ENCODE measurements at places on chromosomes 13 and 19.
A peak's percentile ranks its signal among the peaks of the same experiment; 100 is the strongest.

DNA sequence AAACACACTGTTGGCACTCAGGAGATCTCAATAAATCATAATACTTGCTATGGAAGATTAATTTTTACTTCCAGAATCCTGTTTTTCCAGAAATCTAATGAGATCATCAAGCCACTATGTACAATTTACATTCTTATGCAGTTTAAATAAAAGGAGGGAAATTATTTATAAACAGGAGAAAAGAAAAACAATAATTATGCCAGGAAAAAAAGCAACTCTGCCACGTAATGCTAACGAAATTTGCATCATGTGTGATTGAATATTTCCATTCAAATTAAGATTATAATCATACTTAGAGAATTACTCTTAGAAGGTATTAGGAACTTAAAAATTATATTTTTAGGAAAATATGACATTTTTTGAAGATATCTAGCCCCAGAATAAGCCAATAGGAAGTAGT, 13.0 kb downstream of the FAM124A start:
- no peak for DNase-seq

- DNase-seq = no peak
These were observed 73.0 kb downstream of the ZNF100 start for GRCh38 chr19:21694171-21694906.

- DNase-seq = no peak
These were observed 13.5 kb upstream of the PTOV1 start for GRCh38 chr19:49837425-49837824.

DNA sequence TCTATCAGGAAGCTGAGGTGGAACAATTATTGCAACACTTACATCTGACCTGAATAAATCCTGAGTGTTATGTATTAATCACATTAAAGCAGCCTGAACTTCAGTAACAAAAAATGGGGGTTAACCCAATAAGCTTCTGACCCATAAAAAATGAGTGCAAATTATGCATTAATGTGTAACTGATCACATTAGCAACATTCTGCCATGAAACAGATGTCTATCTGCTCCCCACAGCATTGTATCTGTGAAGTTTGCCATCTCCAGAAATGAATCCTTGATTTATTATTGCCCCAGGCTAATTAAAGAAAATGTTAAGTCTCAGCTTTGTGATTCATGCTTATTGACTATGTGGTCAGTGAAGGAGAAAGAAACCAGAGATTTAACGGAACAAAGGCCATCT, 304.9 kb downstream of the PCDH20 start:
- DNase-seq = no peak

DNA sequence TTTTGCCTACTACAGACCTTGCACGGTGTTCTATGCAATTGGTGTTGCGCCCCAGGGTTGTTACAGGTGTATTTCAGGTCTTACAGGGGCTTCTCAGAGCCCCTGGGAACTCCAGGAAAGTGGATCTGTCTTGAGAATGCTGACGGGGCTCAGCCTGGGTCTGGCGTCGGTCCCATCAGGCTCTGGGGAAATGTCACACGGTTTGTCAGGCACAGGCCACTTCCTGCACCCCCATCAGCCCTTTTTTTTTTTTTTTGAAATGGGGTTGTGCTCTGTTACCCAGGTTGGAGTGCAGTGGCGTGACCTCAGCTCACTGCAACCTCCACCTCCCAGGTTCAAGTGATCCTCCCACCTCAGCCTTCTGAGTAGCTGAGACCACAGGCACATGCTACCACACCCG, 13.2 kb downstream of the CLEC4G start:
- no peak for DNase-seq

DNA sequence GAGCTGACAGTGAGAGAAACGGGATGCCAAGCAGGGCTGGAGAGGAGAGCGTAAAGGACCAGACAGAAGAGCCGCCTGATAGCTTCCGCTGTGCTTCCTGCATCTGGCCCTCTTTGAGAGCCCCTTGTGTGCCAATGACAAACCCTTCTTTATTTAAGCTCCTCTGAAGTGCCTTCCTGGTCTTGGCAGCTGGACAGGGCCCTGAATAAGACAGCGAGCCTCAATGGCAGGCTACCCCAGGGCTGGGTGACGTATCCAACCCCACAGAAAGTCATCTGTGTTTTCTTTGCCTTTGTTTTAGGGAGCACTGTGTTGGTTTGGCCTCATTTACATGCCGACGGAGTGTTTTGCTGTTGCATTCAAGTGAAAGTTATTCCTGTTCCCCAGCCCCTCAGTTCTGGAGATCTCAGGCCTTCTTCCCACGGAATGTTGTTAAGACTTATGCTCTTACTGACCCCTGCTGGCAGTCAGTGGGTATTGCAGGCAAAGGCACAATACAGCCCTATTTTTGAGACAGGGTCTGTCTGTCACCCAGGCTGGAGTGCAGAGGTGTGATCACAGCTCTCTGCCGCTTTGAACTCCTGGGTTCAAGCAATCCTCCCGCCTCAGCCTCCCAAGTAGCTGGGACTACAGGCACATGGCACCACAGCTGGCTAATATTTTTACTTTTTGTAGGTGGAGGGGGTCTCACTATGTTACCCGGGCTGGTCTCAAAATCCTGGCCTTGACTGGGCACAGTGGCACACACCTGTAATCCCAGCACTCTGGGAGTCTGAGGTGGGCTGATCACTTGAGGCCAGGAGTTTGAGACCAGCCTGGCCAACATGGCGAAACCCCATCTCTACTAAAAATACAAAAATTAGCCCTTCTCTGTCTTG, 16.8 kb downstream of the CCL25 start:
- peak; percentile 97 for DNase-seq

- no peak for DNase-seq
These were observed 1579.8 kb downstream of the PCDH9 start for GRCh38 chr13:65650321-65650720.

- DNase-seq = no peak
These were observed 85.1 kb upstream of the UFM1 start for GRCh38 chr13:38264363-38265131.

DNA sequence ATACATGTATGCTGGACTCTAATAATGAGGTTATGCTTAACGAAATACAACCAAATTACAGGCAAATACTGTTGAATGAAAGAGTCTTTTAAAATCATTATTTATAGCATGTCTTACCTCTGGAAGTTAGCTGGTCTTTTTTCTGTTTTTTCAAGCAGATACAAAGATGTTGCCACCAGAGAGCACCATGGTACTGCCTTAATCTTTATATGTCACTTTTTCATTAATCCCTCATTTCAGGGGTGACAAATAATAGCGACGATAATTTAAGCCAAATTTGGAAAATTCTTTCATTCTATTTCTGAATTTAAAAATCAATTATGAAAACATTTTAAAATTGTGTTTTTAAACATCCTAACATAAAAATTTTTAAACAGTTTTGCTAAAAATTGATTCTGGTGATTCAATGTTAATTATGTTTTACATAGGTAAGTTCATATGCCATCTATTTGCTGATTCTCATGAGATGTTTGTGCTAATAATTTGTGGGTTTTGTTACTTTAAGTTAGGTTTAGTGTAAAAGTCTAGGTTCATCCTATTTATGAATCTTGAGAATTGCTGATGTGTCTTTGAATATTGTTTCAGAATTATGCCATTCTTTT, 379.3 kb upstream of the SGCG start:
- DNase-seq = no peak

- DNase-seq = peak; percentile 28
These were observed 1.4 kb downstream of the FZR1 start for GRCh38 chr19:3507371-3508120.

DNA sequence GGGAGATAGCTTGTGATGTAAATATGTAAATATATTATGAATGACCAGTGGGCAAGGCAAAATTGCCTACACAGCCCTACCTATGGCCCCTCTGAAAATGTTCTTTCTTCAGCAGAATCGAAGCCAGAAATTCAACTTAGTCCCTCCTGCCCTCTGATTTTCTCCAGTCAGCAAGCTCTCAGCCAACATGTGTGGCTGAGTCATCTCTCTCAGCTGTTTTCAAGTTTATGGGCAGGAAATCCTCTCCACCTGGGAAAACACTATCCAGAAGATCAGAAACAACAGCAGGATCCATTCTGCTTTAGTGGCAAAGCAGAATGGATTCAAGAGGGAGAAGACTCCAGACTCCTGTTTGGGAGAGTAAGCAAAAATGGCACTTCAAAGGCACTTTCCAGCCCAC, 8.9 kb upstream of the ZNF527 start:
- no peak for DNase-seq

- DNase-seq = no peak
These were observed 1.1 kb downstream of the SLC8A2 start for GRCh38 chr19:47470447-47471195.

- DNase-seq = no peak
These were observed 83.4 kb downstream of the UBL3 start for GRCh38 chr13:29767006-29767405.

DNA sequence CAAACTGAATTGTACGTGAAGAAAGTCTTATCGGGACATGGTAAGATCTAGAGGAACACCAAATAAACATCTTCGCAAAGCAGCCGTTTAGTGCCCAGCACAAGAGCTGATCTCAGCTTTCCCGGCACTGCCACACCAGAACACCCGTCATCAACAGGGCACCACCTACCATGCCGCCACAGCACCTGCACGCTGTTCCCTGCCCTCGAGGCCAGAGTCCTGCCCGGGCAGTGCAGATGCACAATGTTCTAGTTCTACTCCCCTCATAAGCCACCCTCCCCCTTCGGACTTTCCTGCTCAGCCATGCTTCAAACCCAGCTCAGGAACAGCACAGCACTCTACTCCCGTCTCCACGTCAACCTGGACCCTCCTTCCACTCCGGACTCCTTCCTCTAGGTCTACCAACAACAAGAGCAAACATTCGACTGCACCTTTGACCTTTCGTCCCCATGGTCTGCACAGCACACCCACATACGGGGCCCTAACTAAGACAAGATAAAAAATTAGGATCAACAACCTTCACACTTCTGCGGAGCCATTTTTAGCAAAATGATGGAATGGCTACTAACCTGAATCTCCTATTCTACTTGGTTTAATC, 25.1 kb downstream of the TUBGCP3 start:
- no peak for DNase-seq

- DNase-seq = no peak
These were observed 290.9 kb upstream of the MAB21L1 start for GRCh38 chr13:35767256-35767976.

- no peak for DNase-seq
These were observed 46.4 kb downstream of the AP1M1 start for GRCh38 chr19:16244091-16244490.

GRCh38 chr13:74986609-74987008, 495.4 kb downstream of the TBC1D4 start:
- no peak for DNase-seq

- DNase-seq = no peak
These were observed 152.8 kb upstream of the IRS2 start for GRCh38 chr13:109939180-109939579.

GRCh38 chr19:32309711-32310390, 35.6 kb upstream of the ZNF507 start:
- no peak for DNase-seq

DNA sequence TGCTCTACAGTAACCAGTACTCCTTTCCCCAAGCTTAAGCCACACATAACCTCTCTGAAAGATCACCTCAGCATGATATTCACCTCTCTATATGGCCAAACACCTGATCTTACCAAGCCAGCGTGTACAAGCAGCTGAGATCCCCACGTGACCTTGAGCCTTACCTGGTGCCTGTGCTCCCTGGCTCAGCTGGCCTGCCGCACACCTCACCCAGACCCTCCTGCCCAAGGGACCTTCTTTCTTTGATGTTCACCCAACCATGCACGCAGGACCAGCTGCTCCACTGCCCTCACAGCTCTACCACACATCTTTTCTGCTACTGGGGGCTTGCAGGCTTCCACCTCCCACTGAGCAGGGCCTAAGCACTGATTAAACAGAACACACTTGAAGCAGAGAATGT, 9.0 kb downstream of the DHRS12 start:
- DNase-seq = no peak

GRCh38 chr19:19866611-19867248, 1.0 kb downstream of the ZNF253 start:
- DNase-seq = no peak

GRCh38 chr19:19113040-19113626, 25.1 kb downstream of the TMEM161A start:
- no peak for DNase-seq

DNA sequence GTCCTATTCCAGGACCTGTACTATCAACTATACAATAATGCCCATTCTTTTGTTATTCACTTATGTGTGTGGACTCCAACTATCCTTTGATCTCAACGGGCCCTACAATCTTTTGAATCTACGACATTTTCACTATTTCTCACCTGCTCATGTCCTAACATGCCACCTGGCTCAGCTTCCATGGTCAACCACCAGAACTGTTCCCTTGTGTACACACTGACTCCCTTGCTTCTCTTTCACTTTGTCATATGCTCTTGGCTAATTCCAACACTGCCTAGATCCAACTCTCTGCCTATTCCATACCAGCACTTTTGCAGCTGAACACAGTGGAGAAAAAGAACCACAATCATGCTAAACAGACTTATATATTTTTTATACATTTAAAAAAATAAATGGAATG, 53.1 kb downstream of the MICU2 start:
- no peak for DNase-seq

GRCh38 chr19:48631225-48631624, 6.0 kb downstream of the DBP start:
- no peak for DNase-seq

- no peak for DNase-seq
These were observed 3.3 kb downstream of the MBD3L1 start for GRCh38 chr19:8835446-8835845.

GRCh38 chr13:79853251-79853650, 372.3 kb downstream of the NDFIP2 start:
- no peak for DNase-seq

DNA sequence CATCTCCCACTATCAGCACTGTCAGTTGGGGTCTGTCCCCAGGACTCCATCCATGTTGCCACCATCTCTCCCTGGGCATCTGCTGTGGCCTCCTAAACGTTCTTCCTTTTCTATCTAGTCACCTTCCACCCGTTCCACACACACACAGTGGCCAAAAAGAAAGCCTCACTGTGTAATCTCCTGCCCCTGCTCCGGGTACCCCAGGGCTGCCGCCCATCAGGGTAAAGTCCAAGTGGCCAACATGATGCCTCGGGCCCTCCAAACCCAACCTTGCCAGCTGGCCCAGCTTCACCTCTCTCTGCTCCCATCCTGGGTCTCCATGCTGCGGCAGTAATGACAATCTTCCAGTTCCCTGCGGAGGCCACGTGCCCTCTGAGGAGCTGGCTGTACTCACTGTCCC, 29.4 kb upstream of the PEG3 start:
- no peak for DNase-seq

GRCh38 chr19:7989071-7989575, 16.3 kb downstream of the ELAVL1 start:
- DNase-seq = no peak

GRCh38 chr19:10555610-10555973, 10.2 kb downstream of the KRI1 start:
- DNase-seq = no peak

GRCh38 chr19:38657633-38658222, 10.3 kb downstream of the ACTN4 start:
- no peak for DNase-seq

DNA sequence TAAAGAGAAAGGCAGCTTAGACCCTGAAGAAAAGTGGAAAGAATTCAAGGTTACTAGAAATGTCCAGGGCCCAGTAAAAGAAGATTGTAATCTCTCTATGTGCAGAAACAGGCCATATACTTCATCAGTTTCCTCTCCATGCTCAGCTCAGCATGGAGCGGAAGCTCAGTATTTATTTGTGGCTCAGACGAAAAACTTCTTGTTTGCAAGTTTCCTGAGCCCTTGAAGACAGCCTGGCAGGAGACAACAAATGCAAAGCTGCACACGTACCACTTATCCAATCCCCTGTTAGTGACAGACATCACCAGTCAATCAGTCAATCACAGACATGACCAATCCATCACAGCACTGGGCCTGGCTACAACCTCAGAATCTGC, 8.1 kb upstream of the KLF2 start:
- DNase-seq = no peak

- DNase-seq = no peak
These were observed 297.3 kb downstream of the ZNF536 start for GRCh38 chr19:30669329-30670010.

Data from NCI-H2029 treated with DMSO at 0.1 percent for 48 hours (cell line).